ENCODE measurements at places on chromosomes 12 and 14. TPM values are rescaled to one million over a fixed set of nuclear protein-coding genes. Genes with fewer than 3 reads are reported as not detected.
A peak's percentile ranks its signal among the peaks of the same experiment; 100 is the strongest.

- no peak for DNase-seq
- H3K36me3 ChIP-seq, result no peaks in the 10 kb centered on the region
- no peak overlapping the region for H3K4me3 ChIP-seq
These were observed 13.8 kb downstream of the BICD1 start for GRCh38 chr12:32120419-32120818.

DNA sequence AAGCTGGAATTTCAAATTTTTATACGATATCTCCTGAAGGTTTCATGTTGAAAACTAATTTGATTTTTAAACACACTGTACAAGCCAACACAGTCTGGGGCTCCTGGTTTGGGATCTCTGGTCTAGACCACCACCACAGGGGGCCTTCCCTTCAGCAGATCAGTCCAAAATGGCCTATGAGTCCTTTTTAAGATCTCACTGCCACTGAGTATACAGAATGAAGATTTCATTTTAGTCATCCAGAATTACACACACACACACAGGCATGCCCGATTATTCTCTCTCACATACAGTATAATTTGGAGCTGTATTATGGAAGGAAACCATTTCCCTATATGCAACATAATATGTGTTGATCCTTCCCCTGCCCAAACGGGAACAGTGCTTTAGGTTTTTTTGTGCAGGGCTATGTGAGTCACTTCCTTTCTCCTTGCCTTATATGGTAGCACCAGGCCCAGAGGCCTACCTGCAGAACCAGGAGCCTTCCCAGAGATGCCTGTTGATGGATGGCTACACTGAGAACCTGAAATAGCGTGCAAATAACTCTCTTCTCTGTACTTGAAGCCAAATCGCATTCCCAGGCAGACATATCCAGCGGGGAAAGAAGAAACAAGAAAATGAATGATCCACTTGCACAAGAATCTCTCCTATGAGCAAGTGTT, 28.1 kb upstream of the WNK1 start:
- peaks cover 13% of the 10 kb centered on the region for H3K4me1 ChIP-seq
- no peaks in the 10 kb centered on the region for H3K27me3 ChIP-seq
- no peak overlapping the region for H3K4me3 ChIP-seq
- no peak for DNase-seq

DNA sequence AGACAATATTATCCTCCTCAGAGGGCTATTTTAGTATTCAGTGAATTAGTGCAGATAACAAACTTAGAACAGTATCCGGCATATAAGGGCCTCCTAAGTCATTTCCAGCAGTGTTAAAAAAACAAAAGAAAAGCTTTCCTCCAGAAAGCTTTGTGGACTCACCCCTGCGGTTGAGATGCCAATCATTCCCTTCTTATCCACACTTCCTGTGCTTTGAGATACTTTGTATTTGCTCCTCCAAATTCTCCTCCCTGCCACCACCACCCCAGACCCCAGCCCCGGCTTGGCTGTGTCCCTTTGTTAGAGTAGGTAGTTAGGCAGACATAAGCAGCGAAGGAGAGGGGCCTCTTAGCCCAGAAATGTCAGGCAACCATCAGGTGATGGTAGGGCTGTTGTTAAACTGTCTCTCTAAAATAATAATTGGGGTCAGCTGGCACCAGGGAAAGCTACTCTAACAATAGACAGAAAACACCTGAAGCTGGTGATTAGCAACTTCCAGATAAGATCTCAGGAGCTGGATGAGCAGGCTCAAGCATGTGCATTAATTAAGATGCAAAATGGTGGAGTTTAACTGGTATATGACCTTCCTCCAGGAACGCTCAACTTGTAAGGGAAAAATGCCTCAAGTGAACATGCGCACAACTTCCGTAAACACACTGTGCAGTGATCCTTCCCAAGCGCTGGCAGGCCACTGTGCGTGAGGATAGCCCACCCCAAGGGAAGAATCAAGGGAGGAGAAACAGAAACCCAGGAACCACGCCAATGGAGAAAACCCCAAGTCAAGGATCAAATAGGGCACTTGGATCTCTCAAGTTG, 152.1 kb upstream of the EEA1 start:
- H3K27ac ChIP-seq, result no peak overlapping the region
- no peaks in the 10 kb centered on the region for H3K36me3 ChIP-seq
- H3K27me3 ChIP-seq, result no peaks in the 10 kb centered on the region
- H3K4me3 ChIP-seq, result no peak overlapping the region
- no peaks in the 10 kb centered on the region for H3K4me1 ChIP-seq

- peak within 1 kb of the TSS; percentile 13 for H3K4me3 ChIP-seq
- H3K27me3 ChIP-seq, result no peaks in the 10 kb centered on the region
- H3K4me1 ChIP-seq, result peaks cover 12% of the 10 kb centered on the region
- H3K36me3 ChIP-seq, result no peaks in the 10 kb centered on the region
- no peak within 1 kb of the TSS for H3K27ac ChIP-seq
- peak; percentile 86 for DNase-seq
These were observed at the start of gene GPX2 for GRCh38 chr14:64942531-64943111. Gene GPX2, minus strand, starts transcription at chr14:64942745. Its CDS starts 19 bp downstream, at chr14:64942726.

DNA sequence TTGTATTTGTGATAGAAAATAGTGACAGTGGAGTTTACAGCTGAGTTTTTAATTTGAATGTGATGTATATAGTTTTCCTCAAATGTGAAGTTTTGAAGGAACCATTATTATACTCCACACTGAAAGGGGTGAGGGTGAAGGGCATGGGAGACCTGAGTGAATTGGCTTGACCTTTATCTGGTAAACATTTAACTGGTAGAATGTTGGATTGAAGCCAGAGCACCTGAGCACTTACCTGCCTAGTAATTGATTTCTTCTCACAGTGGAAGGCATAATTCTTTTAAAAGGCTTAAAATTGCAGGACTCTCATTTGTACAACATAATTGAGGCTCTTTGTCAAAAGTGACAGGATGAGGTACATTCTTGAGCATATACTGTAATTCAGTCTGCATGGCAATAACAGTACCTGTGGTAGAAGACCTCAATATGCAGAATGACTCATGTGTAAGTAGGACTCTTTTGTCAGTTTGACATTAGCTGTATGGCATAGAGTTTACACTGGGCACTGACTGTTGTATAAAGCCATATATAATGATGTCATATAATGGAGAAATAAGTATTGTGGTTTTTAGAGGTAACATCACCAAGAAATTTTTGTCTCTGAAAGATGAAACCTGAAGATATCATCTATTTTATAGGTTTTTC, 309.6 kb downstream of the TMTC2 start:
- H3K4me3 ChIP-seq, result no peak overlapping the region
- H3K4me1 ChIP-seq, result no peaks in the 10 kb centered on the region
- no peak for DNase-seq
- no peaks in the 10 kb centered on the region for H3K27me3 ChIP-seq
- no peaks in the 10 kb centered on the region for H3K36me3 ChIP-seq

GRCh38 chr12:132326646-132327045, 2.7 kb downstream of the GALNT9 start:
- DNase-seq, result no peak
- H3K27ac ChIP-seq, result peak overlapping the region; percentile 57
- H3K36me3 ChIP-seq, result no peaks in the 10 kb centered on the region
- no peaks in the 10 kb centered on the region for H3K27me3 ChIP-seq

The GPN3 gene
- total RNA-seq, result 17.4 TPM

The ISM2 gene
- 3.9 TPM for total RNA-seq

The MNAT1 gene
- 38.1 TPM for total RNA-seq

The OVCH1 gene
- total RNA-seq, result 0.25 TPM
